Activated CD8-positive, alpha-beta memory T cell treated with anti-CD3 and anti-CD28 coated beads for 4 hours (primary cell): ENCODE measurements at places on chromosomes 12 and 14.

GRCh38 chr14:101335061-101335661 is 226.1 kb upstream of the DIO3 start:
- DNase-seq: no peak

DNA sequence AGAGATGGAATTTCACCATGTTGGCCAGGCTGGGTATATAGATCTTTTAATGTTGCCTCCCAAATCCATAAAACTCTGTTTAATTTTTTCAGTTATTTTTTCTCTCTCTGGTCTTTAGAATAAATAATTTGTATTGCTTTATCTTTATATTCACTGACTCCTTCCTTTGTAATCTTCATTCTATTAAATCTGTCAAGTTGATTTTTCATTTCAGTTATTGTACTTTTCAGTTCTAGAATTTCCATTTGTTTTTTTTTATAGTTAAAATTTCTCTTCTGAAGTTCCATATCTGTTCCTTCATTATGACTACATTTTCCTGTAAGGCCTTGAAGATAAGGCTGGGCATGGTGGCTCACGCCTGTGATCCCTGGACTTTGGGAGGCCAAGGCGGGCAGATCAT is 13.6 kb upstream of the SPPL3 start:
- no peak for DNase-seq

GRCh38 chr14:105021656-105022275 is 883 bp upstream of the CDCA4 start:
- no peak for DNase-seq

DNA sequence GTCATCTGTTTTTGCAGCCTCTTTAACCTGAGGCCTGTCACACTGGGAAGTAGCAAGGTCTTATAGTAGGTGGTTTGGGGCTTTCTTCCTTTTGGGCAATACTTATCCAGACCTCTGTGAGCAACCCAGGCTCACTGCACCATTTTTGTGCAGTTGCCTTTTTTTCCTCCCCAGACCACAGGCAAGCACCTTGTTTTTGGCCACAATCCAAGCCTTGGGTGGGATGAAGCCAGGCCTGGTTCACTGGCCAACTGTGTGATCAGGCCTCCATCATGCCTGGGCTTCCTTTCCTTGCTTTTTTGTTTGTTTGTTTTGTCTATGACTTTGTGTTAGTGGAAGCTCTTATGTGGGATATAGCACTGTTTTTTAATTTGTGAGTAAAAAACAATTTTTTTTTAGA is 71.7 kb downstream of the DNAH10 start:
- no peak for DNase-seq

- no peak for DNase-seq
Observed at GRCh38 chr14:99681832-99682148, 2.3 kb upstream of the CYP46A1 start.

DNA sequence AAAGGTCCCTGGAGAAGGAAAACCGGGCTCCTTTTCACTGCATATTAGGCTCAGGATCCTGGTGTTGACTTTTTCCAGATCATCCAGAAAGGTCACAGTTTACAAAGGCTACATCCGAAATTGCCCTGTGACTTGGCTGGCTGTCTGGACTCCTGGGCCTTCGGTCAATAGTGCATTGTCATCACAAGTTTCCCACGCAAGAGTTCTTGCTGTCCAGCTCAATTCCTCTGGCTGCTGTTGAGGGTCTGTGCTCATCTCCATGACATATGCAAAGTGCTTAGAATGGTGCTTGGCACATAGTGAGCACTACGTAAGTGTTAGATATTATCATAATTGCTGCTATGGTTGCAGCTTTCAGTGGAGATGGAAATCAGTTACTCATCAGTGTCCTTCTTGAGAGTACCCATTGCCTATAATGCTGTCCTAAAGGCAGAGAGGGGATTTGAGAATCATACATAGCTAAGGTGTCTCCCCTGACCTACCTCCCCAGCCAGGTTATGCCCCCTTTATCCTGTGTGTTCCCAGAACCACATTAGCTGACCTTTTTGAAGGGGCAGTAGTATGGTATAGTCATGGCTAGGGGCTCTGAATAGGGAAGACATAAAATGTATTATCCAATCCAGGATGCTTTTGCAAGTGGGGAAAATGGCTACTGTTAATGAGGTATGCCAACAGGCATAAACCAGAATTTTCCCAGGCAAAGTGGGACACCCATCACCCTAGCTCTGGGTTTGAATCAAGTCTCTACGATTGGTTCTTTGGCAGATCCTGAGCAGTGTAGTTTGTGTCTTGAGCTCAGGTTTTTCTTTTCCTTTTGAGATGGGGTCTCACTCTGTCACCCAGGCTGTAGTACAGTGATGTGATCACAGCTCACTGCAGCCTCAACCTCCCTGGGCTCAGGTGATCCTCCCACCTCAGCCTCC is 132.0 kb upstream of the CCND2 start:
- DNase-seq: no peak

- DNase-seq: no peak
Observed at GRCh38 chr14:97250931-97251330, 453.7 kb downstream of the VRK1 start.

- no peak for DNase-seq
Observed at GRCh38 chr12:88200029-88200428, 57.9 kb downstream of the TMTC3 start.

- DNase-seq: no peak
Observed at GRCh38 chr12:130506844-130507243, 169.2 kb downstream of the PIWIL1 start.

GRCh38 chr14:42545636-42546035 is 939.0 kb downstream of the LRFN5 start:
- DNase-seq: no peak

DNA sequence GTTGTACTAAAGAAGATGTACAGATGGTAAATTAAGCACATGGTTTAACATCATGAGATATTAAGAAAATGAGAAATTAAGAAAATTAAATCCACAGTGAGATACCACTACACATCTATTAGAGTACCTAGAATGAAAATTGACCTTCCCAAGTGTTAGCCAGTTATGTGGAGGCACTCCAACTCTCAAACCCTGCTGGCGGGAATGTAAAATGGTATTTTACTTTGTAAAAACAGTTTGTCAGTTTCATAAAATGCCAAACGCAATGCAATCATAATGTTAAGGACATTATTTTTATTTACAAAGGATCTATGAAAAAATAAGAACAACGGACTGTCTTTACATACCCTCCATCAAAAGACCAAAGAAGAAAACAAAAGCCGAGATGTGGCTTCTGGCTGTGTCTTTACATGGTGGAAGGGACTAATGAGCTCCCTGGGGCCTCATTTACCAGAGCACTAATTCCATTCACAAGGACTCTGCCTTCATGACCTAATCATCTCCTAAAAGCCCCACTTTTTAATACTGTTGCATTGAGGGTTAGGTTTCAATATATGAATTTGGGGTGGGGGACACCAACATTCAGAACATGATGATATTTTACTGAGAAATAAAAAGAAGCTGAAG is 1178.7 kb downstream of the AACS start:
- DNase-seq: no peak

DNA sequence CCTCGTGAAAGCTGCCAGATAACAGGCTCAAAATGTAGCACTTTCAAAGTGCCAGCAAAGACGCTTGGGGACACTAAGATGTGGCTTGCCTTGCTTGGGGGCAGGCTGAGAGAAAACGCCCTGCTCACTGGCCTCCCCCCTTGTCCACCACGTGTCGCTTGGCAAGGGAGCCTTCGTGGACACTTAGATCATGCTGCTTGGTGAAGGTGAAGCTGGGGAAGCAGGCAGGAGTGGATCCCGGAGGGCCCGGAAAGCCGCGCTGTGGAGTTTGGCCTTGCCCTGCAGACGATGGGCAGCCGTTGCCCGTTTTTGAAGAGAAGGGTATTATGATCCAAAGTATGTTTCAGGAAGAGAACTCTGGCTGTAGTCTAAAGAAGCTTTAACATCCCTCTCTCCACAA is 53.4 kb upstream of the BDKRB2 start:
- no peak for DNase-seq

DNA sequence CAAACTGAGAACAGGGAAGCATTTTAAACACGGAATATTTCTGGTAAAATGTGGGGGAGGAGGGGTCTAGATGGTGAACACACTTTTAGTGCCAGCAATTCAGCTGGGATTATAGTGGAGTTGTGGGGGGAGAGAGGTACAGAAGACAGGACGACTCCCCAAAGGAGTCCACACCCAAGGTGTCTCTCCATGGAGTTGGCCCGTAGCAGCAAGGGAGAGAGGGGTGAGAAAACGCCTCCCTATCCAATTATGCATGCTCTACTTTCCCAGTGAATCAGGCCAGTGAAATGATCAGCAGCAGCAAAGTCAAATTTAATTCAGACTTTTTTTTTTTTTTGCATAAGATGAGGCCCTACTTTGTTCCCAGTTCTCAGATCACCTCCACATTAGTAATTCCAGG is 38.6 kb downstream of the BTG1 start:
- DNase-seq: no peak
